ENCODE measurements at places on chromosomes 12 and 14.

- no peak for DNase-seq
Observed at GRCh38 chr12:131120831-131121271, 167.1 kb downstream of the ADGRD1 start.

GRCh38 chr12:23025372-23026016 lies 400.5 kb downstream of the ETNK1 start:
- DNase-seq: no peak

DNA sequence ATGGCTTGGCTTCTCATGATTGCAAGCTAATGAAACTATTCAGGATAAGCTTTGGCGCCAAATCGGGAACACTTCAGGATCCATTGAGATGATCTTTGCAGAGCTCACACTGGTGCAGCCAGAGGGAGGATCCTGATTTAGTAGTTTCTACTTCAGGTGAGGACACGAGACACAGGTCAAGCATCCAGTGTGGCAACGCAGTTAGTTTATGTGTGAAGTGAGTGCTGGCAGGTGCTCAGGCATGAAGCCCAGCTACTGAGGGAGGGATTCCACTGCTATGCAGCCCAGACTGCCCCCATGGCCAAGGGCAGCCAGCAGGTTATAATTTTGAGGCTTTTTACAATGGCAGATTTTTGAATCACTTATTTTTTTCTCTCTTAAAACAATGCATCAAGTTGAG lies 113.5 kb upstream of the PCED1B start:
- no peak for DNase-seq

GRCh38 chr12:91529829-91530228 lies 347.2 kb upstream of the DCN start:
- DNase-seq: no peak

- DNase-seq: no peak
Observed at GRCh38 chr12:13428538-13429265, 232.2 kb downstream of the EMP1 start.
